T-helper 22 cell (primary cell): ENCODE measurements at places on chromosomes 4 and X.

- no peak for DNase-seq
These were observed 1051.4 kb upstream of the PRKX start for GRCh38 chrX:4764888-4765287.

- DNase-seq = no peak
These were observed 44.6 kb upstream of the MBNL3 start for GRCh38 chrX:132533409-132533808.

GRCh38 chr4:177128306-177128705 is 181.4 kb upstream of the NEIL3 start:
- no peak for DNase-seq

DNA sequence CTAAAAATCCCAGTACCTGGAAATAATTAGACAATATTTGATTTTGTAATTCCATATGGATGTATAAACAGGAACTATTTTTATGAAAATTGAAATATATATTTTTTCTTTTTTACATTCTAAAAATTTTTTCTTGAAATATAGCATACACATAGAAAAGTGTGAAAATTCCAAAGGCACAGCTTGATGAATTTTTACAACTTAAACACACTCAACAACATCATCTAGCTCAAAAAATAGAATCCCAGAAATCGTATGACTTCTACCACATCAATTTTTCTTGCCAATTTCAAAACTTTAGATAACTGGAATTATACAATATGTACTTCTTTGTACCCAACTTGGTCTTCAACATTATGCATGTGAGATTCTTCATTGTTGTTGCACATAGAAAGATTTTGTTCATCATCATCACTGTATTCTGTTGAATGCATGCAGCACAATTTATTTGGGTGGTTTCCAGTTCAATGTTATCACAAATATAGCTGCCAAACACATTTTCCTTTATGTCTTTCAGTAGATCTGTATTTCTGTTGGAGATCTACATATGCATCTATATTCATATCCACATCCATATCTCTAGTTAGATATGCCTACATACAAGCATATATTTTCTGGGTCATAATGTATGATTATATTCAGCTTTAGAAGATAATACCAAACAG is 340.7 kb upstream of the SLIT2 start:
- DNase-seq = no peak

GRCh38 chr4:146269228-146269653 is 54.9 kb downstream of the REELD1 start:
- no peak for DNase-seq

DNA sequence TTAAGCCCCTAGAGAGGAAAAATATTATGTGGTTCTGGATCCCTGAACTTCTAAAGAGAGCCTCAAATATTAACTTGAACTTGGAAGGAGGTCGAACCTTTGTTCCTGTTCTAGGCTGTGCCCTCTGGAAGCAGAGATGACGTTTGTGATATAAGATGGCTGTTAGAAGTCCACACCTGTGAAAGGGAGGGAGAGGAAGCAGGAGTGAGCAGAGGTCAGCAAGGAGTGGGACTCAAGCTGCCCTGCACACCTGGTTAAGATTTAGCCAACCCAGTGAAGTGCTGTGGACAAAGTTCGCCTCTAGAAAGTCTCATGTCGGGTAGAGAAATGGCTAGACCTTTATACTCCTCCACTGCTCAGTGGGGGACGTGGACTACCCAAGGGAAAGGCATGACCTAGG is 566.2 kb downstream of the MID1IP1 start:
- DNase-seq = no peak

DNA sequence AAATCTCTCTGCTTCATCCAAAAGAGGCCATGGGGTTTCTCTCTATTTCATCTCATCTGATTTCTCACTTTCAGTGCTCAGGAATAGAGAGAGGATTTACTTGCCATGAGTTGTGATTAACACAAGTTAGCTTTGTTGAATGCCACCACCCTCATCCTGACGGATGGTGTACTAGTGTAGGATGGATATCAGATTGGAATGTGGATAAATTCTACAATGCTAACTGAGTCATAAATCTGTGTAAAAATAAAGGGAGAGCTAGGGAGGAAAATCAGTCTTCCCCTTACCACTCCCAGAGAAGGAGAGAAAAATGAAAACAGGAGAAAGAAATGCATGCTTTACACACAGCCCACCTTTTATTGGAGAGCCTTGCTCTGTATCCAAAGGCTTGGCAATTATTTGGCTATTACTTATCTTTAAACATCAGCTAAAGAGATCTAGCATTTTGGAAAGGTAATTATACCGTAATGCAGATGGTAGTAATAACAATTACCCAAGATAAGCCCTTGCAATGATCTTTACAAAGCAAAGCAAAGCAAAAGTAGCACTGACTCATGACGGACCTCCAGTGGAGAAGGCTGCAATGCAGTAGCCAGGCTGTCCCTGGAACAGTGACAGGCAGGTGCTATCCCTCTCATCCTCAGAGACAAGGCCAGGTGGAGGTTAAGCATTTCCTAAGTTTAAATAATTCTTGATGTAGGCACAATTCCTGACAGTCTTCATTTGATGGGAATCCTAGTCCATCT is 306.3 kb upstream of the PPARGC1A start:
- DNase-seq = no peak

DNA sequence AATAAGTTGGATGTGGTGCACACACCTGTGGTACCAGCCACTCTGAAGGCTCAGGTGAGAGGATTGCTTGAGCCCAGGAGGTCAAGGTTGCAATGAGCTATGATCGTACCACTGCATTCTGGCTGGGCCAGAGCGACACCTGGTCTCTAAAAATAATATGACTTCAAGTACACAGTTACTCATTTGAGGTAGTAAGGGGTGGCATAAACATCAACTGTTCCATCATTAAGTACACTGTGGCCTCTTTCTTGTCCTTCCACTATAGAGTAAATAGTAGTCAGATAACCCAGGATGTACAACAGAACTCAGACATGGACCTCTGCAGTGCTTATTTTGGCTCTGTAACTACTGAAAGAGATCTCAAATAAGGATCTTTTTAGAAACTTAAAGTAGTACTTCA is 10.6 kb downstream of the FAM9B start:
- no peak for DNase-seq

DNA sequence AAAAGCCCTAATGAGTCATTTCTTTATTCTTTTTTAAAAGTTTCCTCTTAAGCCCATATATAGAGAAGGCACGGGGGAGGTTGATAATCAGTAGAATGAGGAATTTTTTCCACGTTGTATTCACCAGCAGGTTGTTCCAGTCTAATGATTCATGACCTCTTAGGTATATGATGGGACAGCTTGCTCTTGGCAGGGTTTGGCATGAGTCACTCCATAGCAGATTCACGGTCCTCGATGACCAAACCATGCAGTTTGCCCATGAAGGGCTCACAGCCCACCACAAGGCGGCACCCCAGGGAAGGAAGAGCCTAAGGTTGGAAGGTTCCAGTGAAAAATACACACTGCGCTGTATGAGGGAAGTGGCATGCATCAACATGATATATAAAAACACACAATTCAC is 623.8 kb upstream of the DIPK2B start:
- DNase-seq = no peak

DNA sequence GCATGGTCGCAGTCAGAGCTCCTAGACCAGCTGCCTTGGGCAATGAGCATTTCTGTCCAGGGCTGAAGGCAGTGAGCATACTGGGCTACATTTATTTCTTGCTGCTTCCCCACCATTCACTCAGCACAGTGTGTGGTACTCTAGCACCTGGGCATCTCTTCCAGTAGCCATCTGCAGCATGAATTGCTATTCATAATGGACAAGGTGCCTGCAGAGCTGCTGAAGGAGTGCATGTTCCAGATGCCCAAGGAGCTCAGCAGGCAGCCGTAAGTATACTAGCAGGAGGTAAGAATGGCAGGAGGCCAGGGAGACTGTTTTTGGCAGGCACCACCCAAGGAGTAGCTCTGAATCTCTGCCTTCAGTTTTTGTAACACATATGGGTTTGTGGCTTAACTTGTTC is 110.4 kb upstream of the RXFP1 start:
- no peak for DNase-seq

- no peak for DNase-seq
These were observed 173.6 kb downstream of the CORIN start for GRCh38 chr4:47664051-47664826.

- DNase-seq = peak; percentile 17
These were observed 512 bp upstream of the ANTXR2 start for GRCh38 chr4:80073473-80074008.

DNA sequence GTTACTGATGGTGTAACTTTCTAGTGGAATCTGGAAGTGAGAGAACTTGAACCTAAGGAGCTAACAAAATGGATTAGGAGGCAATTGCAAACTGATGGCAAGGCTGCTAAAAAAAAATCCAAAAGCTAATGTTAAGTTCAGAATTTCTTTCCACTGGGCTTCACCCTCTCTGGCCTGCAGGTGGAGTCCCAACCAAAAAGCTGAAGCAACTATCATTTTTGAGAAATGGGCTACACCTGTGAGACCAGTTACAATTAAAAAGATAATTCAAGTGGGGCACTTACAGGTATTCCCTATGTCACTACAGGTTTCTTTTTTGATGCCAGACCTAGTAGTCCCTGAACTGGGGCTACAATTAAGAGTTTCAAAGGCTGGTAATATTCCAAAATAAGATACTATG is 142.1 kb upstream of the FTHL17 start:
- no peak for DNase-seq

DNA sequence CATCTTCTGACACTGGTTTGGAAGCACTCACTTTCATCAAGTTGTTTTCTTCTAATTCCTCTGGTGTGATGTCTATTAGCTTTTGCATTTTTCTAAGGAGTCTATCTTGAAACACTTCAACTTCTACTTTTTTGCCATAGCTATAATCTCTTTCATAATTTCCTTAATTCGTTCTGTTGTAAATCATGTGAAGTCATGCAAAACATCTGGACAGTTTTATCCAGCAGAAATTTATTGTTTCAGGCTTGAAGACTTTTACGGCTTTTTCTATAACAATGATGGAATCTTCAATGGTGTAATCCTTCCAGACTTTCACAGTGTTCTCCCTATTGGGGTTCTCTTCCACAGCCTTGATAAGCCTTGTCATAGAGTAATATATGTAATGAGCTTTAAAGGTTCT is 74.9 kb upstream of the PABPC4L start:
- no peak for DNase-seq

DNA sequence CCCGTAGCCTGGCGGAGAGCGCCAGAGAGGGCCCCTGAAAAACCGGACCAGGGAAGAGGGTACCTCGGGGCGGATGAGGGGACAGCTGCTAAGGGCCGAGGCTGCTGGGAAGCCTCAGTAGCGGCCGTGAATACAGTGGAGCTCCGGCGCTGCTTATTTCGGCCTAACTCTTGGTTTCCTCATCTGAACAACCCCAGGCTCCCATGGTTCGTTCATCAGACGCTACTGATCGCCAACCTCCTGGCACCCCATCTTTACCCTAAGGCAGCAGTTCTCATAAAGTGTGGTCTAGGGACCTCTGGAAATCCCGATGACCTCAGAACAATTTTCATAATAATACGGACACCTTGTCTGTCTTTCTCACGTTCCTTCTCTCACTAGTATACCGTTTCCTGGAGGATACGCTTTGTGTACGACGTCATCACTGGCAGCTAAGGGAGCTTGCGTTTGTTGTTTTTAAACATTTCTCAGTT is 645 bp upstream of the RAB28 start:
- DNase-seq = peak; percentile 32

- no peak for DNase-seq
These were observed 22.5 kb upstream of the SLC25A4 start for GRCh38 chr4:185120631-185120946.

GRCh38 chr4:101795704-101796103 is 5.2 kb downstream of the BANK1 start:
- no peak for DNase-seq

DNA sequence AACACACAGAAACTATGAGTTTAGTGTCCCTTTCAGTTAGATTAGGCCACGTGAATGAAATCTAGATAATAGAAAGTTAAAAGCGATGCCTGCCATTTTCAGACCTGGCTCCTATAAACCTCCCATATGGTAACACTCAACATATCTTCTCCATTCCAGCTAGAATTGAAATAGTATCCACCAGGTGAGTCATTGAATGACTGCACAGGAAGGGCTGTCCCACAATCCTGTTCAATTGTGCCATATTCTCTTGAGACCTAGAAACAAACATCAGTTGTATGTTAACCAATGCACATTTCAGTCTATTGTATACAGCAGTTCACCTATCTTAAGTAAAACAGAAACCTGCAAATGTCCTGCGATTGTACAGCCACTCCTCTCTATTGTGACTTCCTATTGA is 659.3 kb upstream of the SLIT2 start:
- no peak for DNase-seq

DNA sequence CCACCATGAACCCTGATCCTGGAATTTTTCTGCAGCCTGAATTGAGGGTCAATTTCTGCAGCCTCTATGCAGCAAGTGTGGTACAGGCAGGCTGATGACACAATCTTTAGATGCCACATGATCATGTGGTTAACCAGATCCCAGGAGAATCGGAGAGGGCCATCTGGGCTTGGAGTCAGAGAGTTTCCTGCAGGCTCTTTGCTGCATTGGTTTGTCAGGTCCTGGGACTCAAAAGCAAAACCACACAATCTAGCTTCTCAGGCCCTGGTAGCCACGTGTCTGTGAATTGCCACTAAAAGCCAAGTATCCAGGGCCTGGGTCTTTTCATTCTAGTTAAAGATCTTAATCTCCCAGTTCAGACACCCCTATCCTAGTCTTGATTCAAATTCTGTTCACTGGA is 464.5 kb downstream of the BCOR start:
- DNase-seq = no peak

GRCh38 chr4:7279902-7280301 is 87.6 kb downstream of the SORCS2 start:
- no peak for DNase-seq

DNA sequence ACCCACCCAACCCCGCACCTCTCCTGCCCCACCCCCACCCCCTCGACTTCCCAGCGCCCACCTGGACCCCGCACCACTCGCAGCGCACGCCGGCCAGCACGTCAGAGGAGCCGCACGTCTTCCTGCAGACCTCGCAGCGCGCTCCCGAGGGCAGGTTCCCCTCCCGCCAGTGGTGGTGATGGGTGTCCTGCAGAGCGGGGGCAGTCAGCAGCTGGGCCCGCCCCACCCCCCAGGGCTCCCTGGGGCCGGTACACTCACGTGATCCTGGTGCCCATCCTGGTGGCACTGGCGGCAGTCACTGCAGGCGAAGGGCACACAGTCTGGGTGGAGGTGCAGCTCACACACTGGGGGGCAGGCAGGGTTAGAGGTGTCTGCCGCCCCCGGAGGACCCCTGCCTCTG is 5.1 kb downstream of the DGKQ start:
- no peak for DNase-seq

GRCh38 chr4:99968330-99968729 is 18.3 kb upstream of the H2AZ1 start:
- no peak for DNase-seq
